ENCODE measurements at places on chromosomes 7 and 10.

DNA sequence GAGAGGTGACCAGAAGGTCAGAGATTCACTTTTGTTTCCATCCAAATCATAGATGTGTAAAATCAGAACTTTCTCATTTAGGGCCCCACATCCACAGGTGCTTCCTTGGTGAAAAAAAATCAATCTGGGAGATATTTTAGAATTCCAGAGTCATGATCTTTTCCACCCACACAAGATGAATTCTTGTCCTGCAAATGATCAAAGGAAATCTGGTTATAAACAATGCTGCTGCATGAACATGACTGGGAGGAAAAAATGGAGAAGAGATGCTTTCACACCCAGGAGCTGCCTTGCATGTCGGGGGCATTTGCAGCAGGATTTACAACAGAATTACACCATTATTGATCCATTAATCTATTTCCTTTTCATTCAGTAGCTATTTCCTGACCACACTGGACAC lies 106.5 kb upstream of the TMEM72 start:
- DNase-seq: no peak

- no peak for DNase-seq
These were observed 1.4 kb upstream of the GIMAP5 start for GRCh38 chr7:150735596-150736358.

DNA sequence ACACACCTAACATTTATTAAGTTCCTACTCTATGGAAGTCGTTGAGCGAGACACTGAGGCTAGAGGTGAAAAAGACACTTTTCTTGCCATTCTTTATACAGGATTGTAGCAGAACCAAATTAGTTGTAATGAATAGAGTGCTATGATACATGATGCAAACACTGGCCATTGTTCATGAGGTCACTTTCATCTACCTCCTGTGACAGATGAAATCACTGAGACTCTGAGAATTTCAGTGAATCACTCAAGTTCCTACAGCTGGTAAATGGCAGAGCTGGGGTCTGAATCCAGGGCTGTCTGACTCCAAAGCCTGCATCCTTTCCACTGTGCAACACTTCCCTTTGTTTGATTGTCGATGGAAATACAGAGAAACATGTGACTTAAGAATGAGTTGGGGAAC lies 657.6 kb downstream of the LRMDA start:
- DNase-seq: no peak

GRCh38 chr7:45190406-45191165 lies 33.0 kb downstream of the RAMP3 start:
- no peak for DNase-seq
